G401 (cell line): ENCODE measurements at places on chromosomes 12 and 14. TPM values are rescaled to one million over a fixed set of nuclear protein-coding genes. Genes with fewer than 3 reads are reported as not detected.

DNA sequence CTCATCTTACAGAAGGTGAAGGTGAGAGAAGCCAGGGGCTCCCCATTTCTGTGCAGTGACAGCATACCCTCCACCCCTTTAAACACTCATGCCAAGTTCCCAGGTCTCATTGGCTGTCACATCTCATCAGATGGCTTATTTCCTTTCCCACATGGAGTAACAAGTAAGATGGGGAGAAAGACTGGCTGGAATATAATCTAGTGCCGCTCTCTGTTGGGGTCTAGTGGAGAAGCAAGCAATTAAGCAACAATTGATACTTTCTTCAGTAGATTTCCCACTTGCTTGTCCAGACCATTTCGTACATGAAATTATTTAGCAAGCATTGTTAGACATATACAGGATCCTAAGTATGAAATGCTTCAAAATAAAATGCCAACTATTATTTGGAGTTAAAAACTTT is 92.2 kb downstream of the SLC5A8 start:
- no peak for DNase-seq

- no peak for DNase-seq
Measured at GRCh38 chr12:17358835-17359234, 731.2 kb downstream of the RERGL start.

DNA sequence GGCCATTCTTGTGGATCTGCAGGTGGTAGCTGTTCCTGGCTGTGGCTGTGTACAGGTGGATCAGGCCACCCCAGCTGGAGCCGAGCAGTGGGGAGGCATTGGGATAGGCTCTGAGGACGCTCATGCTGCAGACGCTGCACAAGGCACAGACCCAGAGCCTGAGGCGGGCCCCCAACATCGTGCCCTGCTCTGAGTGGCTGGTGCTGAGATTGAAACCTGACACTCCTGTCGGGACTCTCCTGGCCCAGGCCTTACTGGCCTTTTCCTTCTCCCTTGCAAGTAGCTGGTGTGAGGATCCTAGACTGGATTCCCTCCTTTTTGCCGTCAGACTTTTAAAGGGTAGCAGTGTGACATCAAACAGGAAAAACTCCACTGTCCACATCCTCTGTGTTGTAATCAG is at the start of gene FGF23:
TSS of gene FGF23 (minus strand) at position 308 of the 400 bp plus-strand sequence. CDS start at position 178, 130 bp downstream.
- no peak for DNase-seq

DNA sequence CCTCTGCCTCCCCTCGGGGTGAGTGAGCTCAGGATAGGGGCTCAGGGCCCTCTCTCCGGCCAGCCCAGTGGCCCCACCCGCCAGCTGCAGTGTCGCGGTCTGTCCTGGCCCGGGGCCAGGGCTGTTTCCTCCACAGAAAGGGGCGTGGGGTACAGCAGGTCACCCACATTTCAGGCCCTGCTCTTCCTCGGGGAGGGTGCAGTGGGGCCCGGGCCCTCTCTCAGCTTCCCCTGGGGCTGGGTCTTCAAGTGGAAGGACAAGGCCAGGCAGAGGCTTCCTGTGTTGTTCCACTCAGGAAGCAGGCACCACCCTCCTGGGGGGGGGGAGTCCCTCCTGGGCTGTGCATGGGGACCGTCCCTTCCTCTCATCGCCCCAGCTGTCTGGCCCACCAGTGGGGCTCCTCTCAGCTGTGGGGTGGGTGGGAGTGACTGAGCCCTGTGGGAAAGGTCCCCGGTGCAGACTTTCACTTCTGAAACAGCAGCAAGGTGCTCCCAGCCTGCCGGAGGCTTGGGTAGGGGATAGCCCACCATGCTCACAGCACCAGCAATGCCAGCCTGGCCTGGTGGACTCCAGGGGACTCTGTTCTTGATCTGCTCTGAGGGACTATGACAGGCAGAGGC is 3.7 kb downstream of the GPR132 start:
- no peak for DNase-seq

DNA sequence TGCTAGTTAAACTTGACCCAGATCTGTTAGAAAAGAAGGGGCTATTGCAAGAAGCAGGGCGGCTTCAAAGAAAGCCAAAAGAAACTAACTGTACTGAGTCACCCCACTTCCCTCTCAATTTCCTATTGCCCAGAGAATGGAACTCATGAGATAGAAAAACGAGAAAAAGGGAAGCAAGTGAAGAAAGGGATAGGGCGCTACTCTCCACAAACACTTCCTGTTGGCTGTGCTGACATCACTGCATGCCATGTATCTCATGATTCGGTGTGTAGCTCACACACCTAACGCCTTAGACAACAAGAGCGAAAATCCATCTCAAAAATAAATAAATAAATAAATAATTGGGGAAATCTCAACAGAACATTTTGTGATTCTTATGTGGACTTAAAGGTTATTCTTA is 13.0 kb upstream of the P2RX4 start:
- DNase-seq = no peak

The TAS2R46 gene
- total RNA-seq = not detected in 2 replicates

The AMIGO2 gene
- 155 and 186 TPM in 2 replicates for total RNA-seq

GRCh38 chr12:40668099-40668529 is 24.1 kb upstream of the CNTN1 start:
- peak; percentile 41 for DNase-seq

- no peak for DNase-seq
Measured at GRCh38 chr14:33070475-33070874, 131.8 kb downstream of the NPAS3 start.

- no peak for DNase-seq
Measured at GRCh38 chr12:98374007-98374406, 141.4 kb upstream of the TMPO start.

The ENDOU gene
- total RNA-seq = 1.9 TPM in 1 of 2 replicates, not detected in the other

The CCDC177 gene
- 0.75 TPM in 1 of 2 replicates, not detected in the other for total RNA-seq

- no peak for DNase-seq
Measured at GRCh38 chr14:55265197-55265596, 6.0 kb upstream of the FBXO34 start.

The LRRC9 gene
- total RNA-seq = not detected in 2 replicates

The MOK gene
- 11.3 and 20.6 TPM in 2 replicates for total RNA-seq

The CLEC6A gene
- not detected in 2 replicates for total RNA-seq

DNA sequence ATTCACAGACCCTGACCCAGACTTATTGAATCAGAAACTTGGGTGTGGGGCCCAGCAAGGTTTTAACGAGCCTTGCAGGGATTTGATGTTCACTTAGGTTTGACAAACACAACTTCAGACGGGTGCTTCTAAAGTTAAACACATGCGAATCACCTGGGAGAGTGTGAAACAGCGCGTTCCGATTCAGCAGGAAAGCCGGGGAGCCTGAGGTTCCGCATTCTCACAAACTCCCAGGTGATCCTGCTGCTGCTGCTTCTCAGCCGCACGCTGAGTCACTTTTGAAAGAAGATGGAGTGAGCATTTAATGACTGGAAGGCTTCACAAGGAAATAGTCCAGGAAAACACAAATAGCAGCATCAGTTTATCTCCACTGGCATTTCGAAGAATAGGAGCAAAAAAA is 44.2 kb upstream of the DDX11 start:
- no peak for DNase-seq

DNA sequence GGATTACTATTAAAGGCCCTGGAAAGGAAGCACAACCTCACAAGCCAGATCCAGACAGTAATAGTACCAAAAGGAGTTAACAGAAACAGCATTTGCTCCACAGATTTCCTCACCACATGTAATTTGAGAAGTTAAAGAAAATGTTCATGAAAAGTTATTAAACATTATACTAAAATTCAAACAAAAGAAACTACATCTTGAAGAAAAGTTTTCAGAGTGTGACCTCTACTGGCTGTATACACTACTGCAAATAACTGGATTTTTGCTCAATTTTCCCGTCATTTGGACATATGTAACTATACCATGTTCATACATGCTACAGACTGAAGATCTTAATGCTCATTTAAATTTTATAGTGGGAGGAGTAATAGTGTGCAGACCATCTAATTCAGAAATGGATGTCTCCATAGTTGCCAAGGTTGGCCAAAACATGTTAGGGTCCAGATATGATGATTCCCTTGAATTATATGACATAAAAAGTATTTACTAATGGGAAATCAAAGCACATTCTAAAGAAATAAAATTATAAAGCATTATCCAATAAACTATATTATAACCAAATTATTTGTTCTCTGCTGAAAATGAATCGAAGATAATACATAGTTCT is 5.6 kb downstream of the KRR1 start:
- peak; percentile 17 for DNase-seq

The ACSM4 gene
- total RNA-seq = not detected in 2 replicates

- no peak for DNase-seq
Measured at GRCh38 chr12:2137711-2138110, 84.9 kb downstream of the CACNA1C start.

- DNase-seq = peak; percentile 82
Measured at GRCh38 chr14:90660865-90661570, 155.2 kb downstream of the TTC7B start.

GRCh38 chr12:25269701-25270100 is 19.0 kb upstream of the KRAS start:
- no peak for DNase-seq

GRCh38 chr12:19830446-19830845 is 391.2 kb downstream of the AEBP2 start:
- DNase-seq = no peak

The LRRC10 gene
- total RNA-seq = not detected in 2 replicates

The MTRFR gene
- total RNA-seq = 13.5 and 17.5 TPM in 2 replicates

DNA sequence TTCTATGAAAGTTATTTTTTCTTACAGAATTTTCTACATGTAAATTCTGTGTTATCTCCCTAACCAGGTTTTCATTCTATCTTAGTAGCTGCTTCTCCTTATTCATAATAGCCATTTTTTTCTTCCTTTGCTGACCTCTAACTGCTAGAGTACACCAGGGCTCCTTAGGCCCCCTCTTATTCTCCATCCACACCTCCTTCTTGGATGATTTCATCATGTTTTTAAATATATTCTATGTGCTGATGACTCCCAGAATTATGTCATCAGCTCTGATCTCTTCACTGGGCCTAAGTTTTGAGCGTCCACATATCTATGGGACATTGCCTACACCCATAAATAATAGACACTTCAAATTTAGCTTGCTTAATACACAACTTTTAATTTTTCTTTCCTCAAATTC is 721.5 kb downstream of the SLC16A7 start:
- DNase-seq = no peak

DNA sequence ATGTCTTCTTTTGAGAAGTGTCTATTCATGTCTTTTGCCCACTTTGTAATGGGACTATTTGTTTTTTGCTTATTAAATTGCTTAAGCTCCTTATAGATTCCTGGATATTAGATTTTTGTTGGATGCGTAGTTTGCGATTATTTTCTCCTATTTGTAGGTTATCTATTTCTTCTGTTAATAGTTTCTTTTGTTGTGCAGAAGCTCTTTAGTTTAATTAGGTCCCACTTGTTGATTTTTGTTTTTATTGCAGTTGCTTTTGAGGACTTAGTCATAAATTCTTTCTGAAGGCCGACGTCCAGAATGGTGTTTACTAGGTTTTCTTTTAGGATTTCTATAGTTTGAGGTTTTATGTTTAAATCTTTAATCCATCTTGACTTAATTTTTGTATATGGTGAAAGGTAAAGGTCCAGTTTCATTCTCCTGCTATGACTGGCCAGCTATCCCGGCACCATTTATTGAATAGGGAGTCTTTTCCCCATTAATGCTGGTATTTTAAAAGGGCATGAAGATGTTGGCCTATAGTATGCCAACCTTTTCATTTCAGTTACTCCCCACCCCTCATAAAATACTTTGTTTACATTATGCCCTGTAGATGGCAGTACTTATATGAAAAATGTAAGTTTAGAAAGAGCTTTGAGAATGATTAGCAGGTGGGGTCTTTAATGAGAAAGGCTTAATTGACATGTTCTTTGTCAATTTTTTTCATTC is 62.9 kb upstream of the PSMA6 start:
- DNase-seq = no peak

DNA sequence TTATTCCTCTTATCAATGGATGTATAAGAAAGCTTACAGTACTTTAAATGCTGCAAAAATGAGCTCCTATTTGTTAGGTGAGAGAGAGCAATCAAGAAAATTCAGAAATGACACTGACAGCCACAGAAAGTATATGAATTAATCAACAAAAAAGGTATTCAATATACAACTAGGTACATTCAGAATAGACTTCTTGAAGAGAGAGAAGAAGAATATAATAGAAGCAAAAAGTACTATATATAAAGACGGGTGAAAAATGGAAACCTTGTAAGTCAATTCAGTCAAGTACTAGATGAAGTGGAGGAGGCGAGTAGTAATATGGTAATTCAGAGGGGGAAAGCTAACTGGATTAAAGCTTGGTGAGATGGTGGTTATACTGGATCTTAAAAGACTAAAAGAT is 74.3 kb downstream of the HEATR5A start:
- no peak for DNase-seq

The WIF1 gene
- 25.7 and 29.6 TPM in 2 replicates for total RNA-seq

The CPM gene
- not detected in 2 replicates for total RNA-seq

DNA sequence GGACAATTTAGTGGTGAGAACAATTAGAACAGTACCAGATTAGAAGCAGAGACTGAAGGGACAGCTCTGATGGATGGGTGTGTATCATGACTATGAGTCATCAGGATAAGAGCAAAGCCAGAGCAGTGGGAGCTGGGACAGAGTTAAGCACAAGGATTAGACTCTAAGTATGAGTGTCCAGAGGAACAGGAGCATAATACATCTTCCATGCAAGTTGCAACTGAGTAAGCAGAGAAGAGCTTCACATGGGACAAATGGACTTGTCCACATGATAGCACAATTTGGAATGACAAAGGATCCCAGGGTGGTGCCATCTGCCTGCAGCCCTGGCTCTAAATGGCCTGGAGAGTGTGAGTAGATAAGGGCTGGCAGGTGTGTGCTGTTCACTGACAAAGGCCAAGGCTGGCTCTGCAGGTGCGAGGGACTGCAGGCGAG is 226.4 kb upstream of the CAND1 start:
- peak; percentile 79 for DNase-seq

- DNase-seq = peak; percentile 64
Measured at GRCh38 chr12:6370994-6371754, 4.2 kb downstream of the SCNN1A start.

The TAS2R8 gene
- 1.6 TPM in 1 of 2 replicates, not detected in the other for total RNA-seq

GRCh38 chr12:33529810-33530209 is 90.2 kb upstream of the SYT10 start:
- no peak for DNase-seq

DNA sequence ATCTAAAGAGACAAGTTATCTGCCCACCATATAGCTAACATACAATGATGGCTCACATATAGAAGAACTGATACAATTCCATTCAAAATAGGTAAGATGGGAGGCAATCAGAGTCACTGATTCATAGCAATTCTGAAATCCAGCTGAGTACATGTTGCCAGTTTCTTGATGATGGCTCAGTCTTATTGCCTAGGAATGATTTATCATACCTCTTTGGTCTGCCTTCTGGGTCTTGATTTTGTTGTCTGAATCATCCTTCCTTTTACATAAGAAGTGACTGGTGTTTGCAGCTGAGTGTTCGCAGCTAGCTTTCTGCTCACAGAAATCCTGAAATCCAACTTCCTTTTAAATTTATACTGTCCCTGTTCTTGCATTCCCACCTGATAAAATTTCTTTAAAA is 463.2 kb upstream of the MGAT4C start:
- no peak for DNase-seq

- DNase-seq = no peak
Measured at GRCh38 chr12:68508576-68508975, 102.1 kb upstream of the RAP1B start.

DNA sequence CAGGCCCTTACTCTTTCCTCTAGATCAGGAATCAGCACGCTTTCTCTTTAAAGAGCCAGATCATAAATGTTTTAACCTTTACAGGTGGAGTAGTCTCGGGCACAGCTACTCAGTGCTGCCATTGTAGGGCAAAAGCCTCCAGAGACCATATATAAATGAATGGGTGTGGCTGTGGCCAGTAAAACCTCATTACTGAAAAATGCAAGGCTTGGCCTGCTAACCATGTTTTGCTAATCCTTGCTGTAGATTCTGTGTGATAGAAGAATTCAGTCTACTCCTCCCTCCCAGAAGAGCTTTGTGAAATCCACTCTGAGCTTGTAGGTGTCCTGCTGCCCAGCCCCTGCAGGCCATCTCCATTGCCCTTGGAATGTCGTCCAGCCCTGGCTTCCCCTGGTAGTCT is 58.1 kb downstream of the HSP90AA1 start:
- no peak for DNase-seq

The TEX22 gene
- 0.41 and 2.0 TPM in 2 replicates for total RNA-seq
